Activated naive CD4-positive, alpha-beta T cell treated with anti-CD3 and anti-CD28 coated beads, Interleukin-2, amount 10 ng/mL, durations not matched to agents 7 days and 5 days (primary cell): ENCODE measurements at places on chromosomes 2 and 18.

- DNase-seq, result no peak
Observed at GRCh38 chr18:78675231-78675630, 304.4 kb upstream of the SALL3 start.

- no peak for DNase-seq
Observed at GRCh38 chr2:224669449-224669848, 46.7 kb downstream of the CCDC195 start.

GRCh38 chr2:2942906-2943305 lies 434.7 kb downstream of the EIPR1 start:
- DNase-seq, result no peak

DNA sequence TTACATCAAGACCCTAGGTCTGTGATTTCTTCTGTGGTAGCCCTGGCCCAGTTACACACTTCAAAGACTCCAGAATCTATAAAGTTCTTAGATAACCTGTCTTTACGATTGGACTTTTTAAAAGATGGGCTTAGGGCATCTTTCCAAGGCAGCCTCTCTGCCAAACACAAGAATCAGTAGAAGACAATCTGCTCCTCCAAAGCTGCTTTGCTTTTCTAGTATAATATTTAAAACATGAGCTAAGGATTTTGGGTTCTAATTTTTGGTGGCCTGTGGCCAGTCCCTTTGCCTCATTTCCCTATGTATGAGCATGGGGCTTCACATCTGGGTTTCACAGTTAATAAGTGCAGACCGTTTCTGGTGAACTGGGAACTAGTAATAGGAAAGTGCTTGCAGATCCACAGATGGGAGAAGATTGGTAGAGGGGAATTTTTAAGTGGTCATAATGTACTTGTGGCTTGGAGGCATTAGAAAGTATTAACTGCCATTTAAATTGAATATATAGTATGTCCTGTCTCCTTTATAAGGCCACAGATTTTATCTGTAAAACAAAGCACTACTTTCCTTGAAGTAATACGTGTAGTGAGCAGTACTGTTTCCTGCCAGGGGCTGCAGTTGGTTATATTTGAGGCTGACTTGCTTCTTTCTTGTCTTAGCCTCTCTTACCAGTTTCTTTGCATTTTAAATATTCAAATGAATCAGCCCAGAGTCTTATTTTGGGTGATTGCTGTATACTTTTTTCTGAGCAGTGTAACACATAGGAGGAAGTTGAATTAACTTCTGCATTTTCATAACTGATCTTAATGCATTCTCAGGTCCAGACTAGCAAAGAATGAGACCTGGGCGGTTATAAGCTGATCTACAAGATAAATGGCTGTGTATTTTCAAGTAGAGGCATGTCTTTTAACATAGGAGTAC lies 1.5 kb downstream of the ARPC2 start:
- peak; percentile 56 for DNase-seq

- DNase-seq, result no peak
Observed at GRCh38 chr2:8528863-8529262, 153.0 kb upstream of the ID2 start.

DNA sequence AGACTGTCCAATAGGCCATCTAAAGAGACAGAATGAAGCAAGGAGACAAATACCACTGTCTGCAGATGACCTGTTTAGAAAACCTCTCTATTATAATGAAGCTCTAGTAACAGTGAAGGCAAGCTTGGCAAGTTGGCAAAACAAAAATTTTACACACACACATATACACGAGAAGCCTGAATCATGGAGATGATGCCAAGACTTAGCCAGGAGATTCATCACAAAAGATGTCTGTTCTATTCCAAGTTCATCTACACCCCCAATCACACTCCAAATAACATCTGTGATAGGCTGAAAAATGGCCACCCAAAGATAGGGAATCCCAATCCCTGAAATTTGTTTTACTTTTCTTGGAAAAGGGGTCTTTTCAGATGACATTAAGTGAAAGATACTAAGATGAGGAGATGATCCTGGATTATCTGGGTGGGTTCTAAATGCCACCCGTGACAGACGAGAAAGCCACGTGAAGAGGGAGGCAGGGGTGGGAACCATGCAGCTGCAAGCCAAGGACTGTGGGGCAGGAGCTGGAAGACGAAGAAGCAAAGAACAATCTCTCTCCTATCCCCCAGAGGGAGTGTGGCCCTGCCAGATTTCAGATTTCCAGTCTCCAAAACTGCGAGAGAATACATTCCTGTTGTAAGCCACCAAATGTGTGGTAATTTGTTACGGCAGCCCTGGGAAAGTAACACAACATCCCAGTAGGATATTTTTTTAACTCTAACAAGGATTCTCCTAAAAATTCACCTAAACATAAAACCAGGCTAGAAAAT lies 20.0 kb downstream of the HDLBP start:
- no peak for DNase-seq

DNA sequence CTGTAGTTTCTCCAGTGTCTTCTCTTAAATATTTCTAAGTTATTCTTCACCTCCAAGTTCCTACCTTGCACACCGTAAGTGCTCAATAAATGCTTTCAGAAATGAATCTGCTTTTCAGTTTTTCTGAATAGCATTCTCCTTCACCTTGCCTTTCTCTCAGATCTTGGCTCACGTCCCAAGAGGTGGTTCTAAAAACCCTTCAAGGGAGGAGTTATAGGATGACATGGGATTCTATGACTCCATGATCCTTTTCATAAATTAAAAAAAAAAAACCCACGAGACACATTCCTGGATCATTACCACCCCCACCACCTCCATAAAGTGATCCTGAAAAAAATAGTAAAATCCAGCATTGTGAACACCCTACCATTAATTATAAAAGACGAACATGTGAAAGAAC lies 11.7 kb downstream of the KCTD1 start:
- DNase-seq, result no peak

- no peak for DNase-seq
Observed at GRCh38 chr2:38474715-38475566, 97.9 kb upstream of the ATL2 start.

- DNase-seq, result peak; percentile 50
Observed at GRCh38 chr2:147910990-147911473, 66.2 kb downstream of the ACVR2A start.

DNA sequence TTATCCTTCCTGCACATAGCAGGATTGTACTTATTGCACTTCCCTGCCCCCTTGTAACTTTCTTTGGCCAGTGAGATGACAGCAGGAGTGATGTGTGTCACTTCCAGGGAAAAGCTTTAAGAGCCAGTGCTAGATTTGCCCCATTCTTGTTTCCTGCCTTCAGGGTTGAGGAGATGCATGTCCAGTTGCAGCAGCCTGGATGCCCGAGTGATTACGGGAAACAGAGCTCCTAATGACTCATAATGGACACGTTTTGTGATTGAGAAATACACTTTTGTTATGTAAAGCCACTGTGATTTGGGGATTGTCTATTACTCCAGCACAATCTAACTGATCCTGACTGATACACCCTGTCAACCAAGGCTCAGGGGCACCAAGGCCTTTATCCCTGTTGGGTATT lies 5.0 kb upstream of the TET3 start:
- DNase-seq, result no peak

GRCh38 chr2:160139991-160140390 lies 60.1 kb downstream of the ITGB6 start:
- no peak for DNase-seq

DNA sequence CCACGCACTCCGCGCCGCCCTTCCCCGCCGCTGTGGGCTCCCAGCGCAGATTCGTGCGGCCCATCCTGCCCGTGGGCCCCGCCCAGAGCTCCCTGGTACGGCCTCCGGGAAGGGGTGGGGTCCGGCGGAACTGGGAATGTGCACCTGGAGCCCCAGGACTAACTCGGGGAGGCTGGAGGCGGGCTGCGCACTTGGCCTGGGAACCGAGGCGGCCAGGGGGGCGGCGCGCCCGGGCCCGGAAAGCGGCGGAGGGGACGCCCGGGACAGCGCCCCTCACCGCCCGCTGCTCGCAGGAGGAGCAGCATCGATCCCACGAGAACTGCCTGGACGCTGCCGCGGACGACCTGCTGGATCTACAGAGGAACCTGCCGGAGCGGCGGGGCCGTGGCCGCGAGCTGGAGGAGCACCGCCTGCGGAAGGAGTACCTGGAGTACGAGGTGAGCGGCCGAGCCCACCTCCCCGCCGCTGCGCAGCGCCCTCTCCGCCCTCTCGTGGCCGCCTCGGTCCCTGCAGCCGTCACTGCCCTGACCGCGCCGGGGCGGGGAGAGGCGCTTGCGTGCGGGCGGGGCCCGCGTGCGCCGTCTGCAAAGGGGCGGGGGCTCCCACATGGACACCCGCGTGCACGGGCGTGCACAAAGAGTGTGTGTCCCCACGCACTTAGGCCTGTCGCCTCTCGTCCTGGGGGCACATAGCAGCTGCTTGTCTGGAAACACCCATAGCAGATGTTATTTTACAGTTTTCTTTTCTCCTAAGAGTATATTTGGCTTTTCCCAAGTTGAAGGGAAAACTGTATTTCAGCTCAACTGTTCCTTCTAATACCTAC lies 25.2 kb downstream of the PSD4 start:
- DNase-seq, result peak; percentile 84

DNA sequence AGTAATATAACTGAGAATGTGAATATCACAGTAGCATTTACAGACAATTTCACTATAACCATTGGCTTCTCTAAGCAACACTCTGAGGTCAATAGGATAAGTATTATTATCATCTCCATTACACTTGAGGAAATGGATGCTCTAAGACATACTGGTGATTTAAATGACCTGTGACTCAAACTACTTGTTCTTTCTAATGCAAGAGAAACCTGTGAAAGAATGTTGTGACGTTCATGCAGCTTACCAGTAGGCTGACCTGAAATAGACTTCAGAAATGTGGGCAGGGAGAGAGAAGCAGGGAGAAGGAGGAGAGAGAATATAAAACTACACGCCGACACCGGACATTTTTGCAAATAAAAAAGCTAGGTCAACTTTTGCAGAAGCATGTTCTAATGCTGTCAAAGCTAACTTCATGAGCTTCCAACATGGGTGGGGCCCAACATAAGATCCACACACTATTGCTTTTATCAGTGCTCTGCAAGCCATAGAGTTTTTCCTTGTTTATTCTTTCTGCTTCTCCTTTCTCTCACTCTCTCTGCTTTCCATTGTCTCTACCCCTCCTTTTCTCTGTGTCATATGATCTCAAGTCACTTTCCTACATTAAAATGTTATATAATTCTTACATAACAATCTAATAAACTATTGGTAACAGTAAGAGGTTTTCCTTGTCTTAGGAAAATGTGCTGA lies 217.6 kb upstream of the FN1 start:
- no peak for DNase-seq

GRCh38 chr2:3198119-3198518 lies 179.5 kb downstream of the EIPR1 start:
- no peak for DNase-seq

- DNase-seq, result no peak
Observed at GRCh38 chr2:53477517-53477916, 290.1 kb upstream of the CHAC2 start.

DNA sequence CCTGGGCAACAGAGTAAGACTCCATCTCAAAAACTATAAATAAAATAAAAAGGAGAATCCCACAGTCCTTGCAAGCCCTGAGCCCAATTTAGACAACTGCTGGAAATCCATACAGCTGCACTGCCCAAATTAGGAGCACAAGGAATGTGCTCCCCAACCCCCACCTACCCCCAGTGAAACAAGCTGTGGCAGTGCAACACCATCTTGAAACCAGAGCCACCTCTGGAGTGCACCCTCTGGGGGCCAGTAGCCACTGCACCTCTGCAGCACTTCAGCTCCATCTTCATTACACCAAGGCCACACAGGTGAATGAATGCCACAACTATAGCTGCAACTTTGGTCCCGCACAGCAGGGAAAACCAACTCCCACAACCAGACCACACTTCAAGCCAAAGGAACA lies 37.3 kb downstream of the USP34 start:
- DNase-seq, result no peak

DNA sequence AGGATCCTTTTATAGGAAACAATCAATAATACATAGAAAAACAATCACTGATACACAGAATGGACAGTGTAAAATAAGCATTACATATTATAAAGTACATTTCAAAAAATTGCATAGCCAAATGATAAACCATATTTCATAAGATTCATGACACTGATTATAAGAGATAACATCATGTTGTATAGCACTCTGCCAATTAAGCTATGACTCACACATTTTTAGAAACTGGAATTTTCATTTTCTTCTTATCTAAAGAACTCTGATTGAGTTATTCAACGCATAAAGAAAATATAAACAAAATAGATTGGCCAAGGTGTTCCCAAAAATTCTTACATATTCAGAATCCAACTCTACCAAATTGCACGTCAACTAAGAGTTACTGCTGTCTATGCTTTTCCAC lies 5.9 kb downstream of the EPB41L3 start:
- DNase-seq, result no peak

DNA sequence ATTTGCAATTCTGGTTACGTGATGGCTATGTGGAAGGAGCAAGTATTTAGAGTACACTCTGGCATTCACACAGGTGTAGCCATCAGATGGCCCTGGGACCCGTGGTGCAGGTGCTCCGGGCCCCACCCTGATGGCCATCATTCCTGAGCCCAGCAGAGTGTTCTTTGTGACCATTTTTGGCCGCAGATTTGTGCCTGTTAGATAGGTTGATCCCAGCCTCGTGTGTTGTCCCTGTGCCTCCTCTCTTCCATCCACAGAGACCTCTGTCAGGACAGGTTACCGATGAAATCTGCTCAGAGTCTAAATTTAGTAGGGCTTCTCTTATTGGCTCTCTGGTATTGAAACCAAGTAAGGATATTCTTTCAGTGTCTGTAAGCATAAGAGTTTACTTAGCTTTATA lies 33.9 kb downstream of the MAPRE2 start:
- DNase-seq, result no peak

GRCh38 chr2:235283246-235283645 lies 210.6 kb upstream of the AGAP1 start:
- no peak for DNase-seq

DNA sequence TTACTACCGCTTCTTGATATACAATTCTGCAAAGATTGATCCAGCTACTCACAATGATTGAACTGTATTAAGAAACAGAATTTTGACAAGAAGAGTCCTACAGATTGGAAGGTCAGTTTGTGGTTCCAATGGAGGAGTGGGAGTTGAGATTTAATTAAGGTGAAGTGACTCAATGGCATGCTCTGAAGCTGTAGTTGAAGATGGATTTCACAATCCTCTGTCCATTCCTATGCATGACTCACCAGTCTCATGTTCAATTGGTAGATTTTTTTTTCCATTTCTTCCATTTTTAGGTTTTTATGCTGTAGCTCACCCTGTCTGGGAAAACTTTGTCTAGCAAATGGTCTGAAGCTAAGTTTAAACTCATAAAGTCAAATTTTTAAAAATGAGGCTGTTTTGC lies 83.3 kb downstream of the DPP4 start:
- no peak for DNase-seq

- no peak for DNase-seq
Observed at GRCh38 chr2:56502616-56503015, 318.8 kb downstream of the CCDC85A start.

- DNase-seq, result no peak
Observed at GRCh38 chr2:200658278-200658864, 72.6 kb downstream of the AOX1 start.

- DNase-seq, result peak; percentile 26
Observed at GRCh38 chr18:53909668-53910067, 314.8 kb downstream of the MBD2 start.

GRCh38 chr18:63161761-63162195 lies 157.8 kb downstream of the BCL2 start:
- peak; percentile 88 for DNase-seq
